ELR (cell line): ENCODE measurements at places on chromosomes 1 and 21.

GRCh38 chr1:152436593-152437496, 22.8 kb upstream of the CRNN start:
- peak; percentile 59 for DNase-seq

DNA sequence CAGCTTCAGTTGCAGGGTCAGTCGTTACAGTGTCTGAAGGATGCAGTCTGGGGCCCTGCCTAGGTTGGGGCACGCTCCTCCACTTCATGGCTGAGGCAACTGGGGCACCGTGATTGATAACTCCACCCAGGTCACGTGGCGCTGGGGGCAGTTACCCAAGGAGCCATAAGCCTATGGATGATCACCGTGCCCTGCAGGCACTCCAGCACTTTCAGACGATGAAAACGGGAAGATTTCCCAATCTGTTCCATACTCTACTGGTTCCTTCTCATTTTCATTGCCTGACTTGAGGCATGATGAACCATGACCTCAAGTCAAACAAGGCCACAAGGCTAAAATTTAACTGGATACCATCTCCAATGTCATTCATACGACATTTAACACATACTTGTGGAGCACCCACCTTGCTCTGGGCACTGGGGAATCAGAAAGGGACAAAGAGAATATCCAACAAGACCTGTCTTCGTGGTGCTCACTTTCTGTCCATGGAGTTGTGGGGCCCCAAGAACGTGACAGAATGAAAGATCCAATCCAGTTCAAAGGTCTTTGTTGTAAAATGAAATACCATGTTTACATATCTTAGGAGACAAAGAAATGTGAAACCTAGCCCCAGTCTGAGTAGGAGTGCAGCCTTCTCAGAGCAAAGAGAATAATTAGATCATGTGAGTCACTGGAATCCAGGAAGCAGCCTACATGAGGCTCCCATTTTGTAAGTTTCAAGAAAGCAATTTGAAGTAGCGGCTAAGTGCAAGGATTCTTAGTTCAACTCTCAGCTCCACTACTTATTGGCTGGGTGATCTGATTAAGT, 39.4 kb upstream of the SPOCD1 start:
- peak; percentile 54 for DNase-seq

DNA sequence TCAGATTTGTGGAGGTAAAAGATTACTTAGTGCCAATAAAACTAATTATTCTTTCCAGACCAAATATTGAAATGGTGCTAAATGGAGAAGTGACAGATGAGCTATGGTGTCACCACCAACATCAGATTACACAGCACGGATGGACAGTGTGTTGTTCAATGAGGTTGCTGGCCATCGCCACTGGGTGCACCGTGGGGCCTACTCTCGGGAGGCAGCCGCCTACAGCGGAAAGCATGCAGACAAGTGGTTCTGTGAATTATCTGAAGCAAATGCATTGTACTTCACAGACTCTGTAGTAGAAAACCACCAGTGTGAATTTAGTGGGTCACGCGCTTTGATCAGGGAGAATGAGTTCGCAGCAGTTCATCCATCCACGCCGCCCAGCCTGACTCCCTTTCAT, 42.3 kb downstream of the GNG4 start:
- no peak for DNase-seq

DNA sequence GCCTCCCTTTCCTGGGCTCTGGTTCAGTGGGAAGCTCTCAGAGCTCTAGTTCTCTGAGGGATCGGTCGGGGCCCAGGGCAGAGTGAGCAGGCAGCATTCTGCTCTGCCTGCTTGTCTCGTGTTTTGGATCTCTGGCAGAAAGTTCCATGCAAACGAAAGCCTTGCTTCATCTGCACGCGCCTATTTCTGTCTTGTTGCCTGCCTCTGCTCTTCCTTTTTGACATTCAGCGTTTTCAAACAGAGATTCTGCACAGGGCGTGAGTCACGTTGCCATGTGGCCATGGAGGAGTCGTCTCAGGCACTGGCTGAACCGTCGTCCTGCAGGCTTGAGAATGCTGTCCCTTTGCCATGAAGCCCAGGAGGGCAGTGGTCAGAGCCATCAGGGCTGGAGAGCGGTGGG, 20.3 kb downstream of the AJAP1 start:
- no peak for DNase-seq

DNA sequence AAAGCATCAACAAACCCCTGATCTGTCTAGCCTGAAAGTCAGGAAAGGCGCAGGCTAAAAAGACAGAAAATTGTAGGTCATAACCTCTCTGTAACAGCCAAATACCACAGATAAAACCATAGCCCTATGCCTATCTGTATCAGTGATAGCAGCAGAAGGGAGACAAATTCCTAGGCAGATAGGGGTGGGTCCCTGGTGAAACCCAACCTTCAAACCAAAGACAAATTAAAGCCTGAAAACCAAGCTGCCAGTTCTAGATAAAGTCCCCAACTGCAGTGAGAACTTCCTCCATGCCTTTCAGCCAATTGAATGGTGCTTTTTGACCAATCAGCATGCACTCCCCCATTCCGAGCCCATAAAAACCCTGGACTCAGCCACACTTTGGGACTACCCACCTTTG, 115.3 kb downstream of the NTPCR start:
- DNase-seq = no peak

DNA sequence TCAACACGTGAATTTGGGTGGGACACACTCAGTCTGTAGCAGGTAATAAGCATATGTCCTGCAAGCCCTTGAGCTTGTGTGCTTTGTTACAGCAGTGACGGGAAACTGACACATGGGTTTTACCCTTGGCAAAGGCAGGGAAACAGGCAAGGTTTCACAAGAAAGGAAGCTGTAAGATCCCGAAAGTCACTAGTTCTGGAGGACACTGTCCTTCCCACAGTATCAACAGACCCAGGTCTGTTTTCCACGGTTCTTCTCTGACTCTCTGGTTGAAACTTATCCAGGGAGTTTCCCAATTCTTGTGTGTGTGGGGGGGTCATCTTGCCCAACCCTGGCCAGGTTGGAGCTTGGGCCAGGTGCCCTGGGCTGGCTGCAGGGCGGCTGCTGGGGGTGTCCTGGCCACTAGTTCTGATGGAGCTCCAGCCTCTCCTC, 29.3 kb upstream of the ZBTB21 start:
- DNase-seq = peak; percentile 40

DNA sequence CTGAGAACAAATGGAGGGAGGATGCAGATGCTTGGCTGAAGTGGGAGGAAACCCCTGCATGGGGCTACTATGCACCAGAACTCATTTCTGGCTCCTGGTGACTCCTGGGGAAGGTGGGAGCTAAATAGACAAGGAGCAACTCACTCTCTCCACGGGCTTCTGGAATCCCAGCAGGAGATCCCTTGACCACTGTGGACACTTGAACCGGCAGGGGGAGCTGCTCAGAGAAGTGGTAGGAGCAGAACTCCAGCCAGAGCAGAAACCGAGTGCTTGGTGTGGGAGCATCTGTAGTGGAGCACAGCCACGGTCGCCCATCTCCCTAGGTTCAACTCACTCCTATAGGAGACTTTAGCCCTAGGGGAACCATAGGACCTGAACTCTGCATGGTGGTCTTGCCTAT, 205.6 kb upstream of the GJB5 start:
- DNase-seq = no peak

GRCh38 chr1:117611894-117612483, 6.1 kb downstream of the TENT5C start:
- peak; percentile 45 for DNase-seq

DNA sequence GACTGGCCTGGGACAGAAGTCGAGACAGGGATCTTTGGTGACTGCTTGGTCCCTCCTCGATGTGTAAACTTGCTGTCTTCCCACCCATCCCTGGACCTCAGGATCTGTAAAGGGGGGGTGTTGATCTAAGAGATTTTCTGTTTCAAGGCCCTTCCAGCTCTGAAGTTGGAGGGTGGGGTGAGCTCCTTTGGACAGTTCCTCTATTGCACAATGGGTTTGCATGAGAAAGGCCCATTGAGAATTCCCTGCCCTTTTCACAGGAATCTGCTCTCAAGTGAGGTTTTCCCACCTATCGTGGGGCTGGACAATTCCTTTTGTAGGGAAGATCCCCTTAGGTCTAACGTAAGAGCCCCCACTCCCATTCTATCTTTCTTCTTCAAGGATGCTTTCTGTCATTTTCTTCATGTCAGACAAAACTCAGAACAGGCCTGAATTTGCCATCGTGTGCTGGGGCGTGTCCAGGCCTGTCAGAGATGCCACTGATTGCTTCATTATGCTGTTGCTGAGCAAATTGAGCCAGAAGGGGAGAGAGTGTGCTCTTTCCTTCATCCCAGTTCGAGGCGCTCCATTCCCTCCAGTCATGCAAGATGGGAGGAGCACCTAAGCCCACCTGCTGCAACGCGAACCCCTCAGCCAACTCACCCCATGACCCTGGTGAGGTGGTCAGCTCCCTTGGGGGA, 149.9 kb upstream of the IGSF21 start:
- DNase-seq = no peak

- DNase-seq = no peak
These were observed 779.7 kb downstream of the USP25 start for GRCh38 chr21:16509476-16509875.

GRCh38 chr1:152954436-152954835, 7.4 kb downstream of the SPRR5 start:
- peak; percentile 76 for DNase-seq

- DNase-seq = peak; percentile 33
These were observed 1.2 kb upstream of the ATP13A2 start for GRCh38 chr1:17012775-17013490.

- DNase-seq = no peak
These were observed 6.6 kb upstream of the B3GALNT2 start for GRCh38 chr1:235510823-235511222.

DNA sequence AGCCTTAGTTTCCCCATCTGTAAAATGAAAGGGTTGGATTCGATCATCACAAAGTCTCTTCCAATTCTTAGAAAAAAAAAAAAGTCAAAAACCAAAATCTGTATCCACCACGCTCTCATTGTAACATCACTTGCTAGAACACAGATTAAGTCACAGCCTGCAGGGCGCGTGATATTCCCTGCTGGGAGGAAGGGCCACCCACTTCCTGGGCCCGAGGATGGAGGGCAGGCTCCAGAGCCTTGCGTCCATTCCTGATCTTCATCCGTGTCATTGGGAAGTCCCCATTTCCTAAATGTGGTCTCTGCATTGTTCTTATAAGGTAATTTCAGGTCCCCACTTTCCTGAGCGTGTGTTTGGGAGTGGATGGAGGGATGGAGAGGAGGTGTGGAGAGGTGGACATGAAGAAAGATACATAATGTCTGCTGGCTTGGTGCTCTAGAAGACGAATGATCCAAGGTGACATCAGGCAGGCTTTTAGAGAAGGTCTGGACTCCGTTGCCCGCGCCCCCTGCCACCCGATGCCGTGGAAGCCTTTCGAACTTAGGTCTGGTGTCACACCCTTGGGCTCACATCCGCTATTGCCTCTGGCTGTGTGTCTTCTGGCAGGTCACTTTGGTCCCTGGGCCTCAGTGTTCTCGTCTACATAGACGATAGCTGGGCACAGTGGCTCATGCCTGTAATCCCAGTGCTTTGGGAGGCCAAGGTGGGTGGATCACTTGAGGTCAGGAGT, 56.1 kb downstream of the ATP5PO start:
- no peak for DNase-seq

DNA sequence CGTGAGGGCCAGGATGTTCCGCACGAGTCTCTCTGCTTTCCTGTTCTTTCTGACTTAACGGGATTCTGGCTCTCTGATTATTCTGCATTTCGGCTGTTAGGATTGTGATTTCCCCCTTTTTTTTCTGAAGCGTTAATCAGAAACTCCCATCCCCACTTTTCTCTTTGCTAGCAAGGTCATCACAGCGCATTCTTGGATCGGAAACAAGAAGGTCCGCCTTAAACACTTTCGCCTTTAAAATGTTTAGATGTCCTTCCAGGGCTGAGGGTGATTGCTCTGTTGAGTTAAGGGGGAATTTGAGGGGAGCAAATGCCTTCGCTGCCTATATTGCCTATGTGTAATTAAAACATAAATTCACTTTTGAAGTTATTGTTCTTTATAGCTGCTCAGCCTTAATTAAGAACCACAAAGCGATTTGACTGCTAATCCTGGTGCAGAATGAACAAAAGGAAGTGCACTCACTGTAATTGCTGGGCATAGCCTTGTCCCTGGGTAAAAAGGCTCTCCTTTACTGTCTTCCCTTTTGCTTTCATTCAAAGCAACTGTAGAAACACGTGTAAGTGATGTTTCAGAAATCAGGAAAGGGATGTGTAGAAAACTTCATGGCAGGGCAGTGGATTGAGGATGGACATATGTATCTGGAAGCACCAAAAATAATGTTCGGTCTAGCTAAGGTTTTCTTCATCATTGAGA, 1.2 kb downstream of the LAMC1 start:
- peak; percentile 39 for DNase-seq

DNA sequence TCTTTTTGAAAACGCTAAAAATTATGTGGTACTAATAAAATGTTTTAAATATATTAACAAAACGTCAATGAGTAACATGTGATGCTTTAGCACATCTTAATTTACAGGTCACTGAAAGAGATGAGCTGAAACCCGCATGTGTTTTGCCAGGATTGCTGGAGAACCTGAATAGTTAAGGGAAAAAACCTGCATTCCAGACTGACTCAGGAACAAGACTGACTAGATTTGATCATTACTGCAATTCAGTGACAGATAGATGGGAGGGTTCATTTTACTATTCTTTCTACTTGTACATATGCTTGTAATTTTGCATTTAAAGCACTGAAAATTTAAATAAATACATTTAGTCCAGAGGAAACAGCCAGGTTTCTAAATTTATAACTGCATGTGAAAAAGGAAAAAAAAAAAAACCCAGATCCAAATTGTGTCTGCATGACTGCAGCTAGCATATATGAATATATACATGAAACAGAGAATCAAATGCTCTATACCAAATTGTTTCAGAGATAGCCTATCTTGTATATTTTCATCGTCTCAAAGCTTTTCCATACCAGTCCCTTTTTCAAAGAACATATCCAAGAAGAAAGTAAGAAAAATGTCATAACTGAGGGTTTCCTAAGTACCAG, 71.7 kb downstream of the APP start:
- DNase-seq = no peak

- DNase-seq = no peak
These were observed 46.0 kb upstream of the LRRN2 start for GRCh38 chr1:204731509-204731908.

DNA sequence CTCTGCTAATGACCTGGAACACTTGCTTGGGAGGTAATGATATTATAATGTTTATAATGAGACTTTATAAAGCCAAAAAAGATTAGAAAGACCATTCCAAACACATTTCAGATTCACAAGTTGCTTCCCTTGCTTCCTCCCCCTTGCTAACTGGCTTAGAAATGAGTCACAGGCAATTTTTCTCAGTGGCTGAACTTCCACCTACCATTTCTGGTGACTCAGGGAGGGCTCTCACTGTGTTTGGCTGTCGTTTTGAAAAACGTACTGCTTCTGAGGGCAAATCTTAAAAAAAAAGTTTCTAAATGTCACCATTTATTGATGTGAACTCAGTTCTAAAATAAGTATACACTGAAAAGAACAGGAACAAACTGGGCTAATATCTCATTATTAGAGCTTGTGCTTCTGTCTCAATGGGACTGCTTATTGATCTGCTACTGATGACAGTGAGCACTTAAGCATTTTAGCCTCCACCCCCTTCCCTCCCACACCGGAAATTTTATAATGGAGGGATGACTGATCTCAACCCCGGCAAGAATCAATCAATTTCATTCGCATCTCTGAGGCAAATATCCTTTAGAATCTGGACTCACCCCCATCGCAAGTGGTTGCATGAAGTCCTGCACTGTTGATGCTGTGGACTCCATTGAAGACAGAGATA, 278.3 kb downstream of the KCTD3 start:
- peak; percentile 89 for DNase-seq
